Esophagus squamous epithelium (tissue), 5 donors: ENCODE measurements at places on chromosomes 1 and 21.

GRCh38 chr1:15172405-15173259 is 19.1 kb downstream of the TMEM51 start:
- H3K4me1 ChIP-seq, result peaks cover 22% of the 10 kb centered on the region
- no peaks in the 10 kb centered on the region for H3K27me3 ChIP-seq
- peak overlapping the region; percentile 66 for H3K27ac ChIP-seq
- H3K36me3 ChIP-seq, result no peaks in the 10 kb centered on the region
- no peak for DNase-seq

- no peaks in the 10 kb centered on the region for H3K4me1 ChIP-seq
- no peak overlapping the region for H3K4me3 ChIP-seq
- H3K27me3 ChIP-seq, result no peaks in the 10 kb centered on the region
- H3K36me3 ChIP-seq, result no peaks in the 10 kb centered on the region
These were observed 474.5 kb downstream of the DSCAM start for GRCh38 chr21:40372506-40372905.

- no peak overlapping the region for H3K4me3 ChIP-seq
- H3K27me3 ChIP-seq, result no peaks in the 10 kb centered on the region
- H3K4me1 ChIP-seq, result no peaks in the 10 kb centered on the region
- no peaks in the 10 kb centered on the region for H3K36me3 ChIP-seq
- DNase-seq, result no peak
- no peak overlapping the region for H3K27ac ChIP-seq
These were observed 13.0 kb downstream of the CCDC190 start for GRCh38 chr1:162847839-162848453.

GRCh38 chr1:67570486-67571143 is 114.4 kb upstream of the GADD45A start:
- no peaks in the 10 kb centered on the region for H3K27me3 ChIP-seq
- DNase-seq, result no peak
- peaks cover 33% of the 10 kb centered on the region for H3K4me1 ChIP-seq
- H3K36me3 ChIP-seq, result no peaks in the 10 kb centered on the region
- peak overlapping the region; percentile 27 for H3K27ac ChIP-seq
- H3K4me3 ChIP-seq, result no peak overlapping the region

DNA sequence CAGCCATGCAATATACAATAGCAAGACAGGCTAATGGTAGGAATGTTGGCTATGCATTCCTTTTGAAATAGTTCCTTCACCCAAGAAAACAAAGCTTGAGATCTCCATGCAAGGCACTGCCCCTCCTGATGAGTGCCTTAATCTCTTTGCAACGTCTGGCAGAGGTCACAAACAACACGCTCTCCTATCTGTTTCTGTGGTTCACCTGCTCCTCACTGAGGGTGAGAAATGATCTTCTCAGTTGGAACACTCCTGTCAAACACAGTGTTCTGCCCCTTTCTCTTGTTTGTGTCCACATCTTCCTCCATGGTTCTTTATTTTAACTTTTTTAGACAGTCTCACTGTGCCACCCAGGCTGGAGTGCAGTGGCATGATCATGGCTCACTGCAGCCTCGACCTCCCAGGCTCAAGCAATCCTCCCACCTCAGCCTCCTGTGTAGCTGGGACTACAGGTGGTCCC is 21.2 kb upstream of the XPR1 start:
- no peak for DNase-seq
- H3K36me3 ChIP-seq, result no peaks in the 10 kb centered on the region
- peaks cover 36% of the 10 kb centered on the region for H3K4me1 ChIP-seq
- H3K4me3 ChIP-seq, result no peak overlapping the region
- no peaks in the 10 kb centered on the region for H3K27me3 ChIP-seq

GRCh38 chr1:7334475-7335035 is 436.5 kb upstream of the VAMP3 start:
- no peak for DNase-seq
- no peaks in the 10 kb centered on the region for H3K36me3 ChIP-seq
- no peak overlapping the region for H3K4me3 ChIP-seq
- no peaks in the 10 kb centered on the region for H3K27me3 ChIP-seq

DNA sequence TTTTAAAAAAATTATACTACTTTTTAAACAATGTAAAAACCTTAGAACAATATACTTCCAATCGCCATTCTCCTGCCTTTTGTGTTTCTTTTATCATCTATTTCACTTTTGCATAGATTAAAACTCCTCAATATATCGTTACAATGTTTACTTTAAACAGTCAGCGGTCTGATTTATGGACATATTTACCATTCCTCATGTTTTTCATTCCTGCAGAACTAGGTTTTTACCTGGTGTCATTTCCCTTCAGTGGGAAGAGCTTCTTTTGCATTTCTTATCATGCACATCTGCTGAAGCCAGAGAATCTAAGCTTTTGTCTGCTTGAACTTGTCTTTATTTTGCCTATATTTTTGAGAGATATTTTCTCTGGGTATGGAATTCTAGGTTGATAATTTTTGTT is 277.4 kb upstream of the PLXNA2 start:
- H3K4me3 ChIP-seq, result no peak overlapping the region
- H3K4me1 ChIP-seq, result no peaks in the 10 kb centered on the region
- no peaks in the 10 kb centered on the region for H3K36me3 ChIP-seq

DNA sequence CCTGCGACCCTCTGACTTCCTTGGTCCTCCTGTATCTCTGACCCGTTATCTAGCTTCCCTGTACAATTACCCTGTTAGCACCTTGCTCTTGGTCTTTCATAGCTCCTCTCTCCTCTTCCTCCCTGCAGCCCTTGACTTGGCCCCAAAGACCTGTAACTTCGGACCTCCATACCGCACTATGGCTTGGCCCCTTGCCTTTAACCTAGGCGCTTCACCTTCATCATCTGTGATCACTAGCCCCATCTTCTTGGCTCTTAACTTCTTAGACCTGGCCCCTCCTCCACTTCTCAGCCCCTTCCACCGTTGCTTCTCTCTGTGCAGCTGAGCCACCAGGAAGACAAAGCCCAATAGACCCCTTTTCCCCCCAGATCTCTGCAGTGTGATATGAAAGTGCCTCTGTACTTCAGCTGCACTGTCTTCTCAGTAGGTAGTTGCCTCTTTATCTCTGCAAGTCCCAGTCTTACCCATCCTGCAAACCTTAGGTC is 740 bp downstream of the ZNF691 start:
- no peaks in the 10 kb centered on the region for H3K27me3 ChIP-seq
- peaks cover 48% of the 10 kb centered on the region for H3K36me3 ChIP-seq
- H3K4me1 ChIP-seq, result peaks cover 24% of the 10 kb centered on the region
- peak overlapping the region; percentile 87 for H3K4me3 ChIP-seq
- H3K27ac ChIP-seq, result peak overlapping the region; percentile 87
- DNase-seq, result no peak

- H3K4me3 ChIP-seq, result no peak overlapping the region
- DNase-seq, result no peak
- no peak overlapping the region for H3K27ac ChIP-seq
- no peaks in the 10 kb centered on the region for H3K27me3 ChIP-seq
These were observed 71.5 kb downstream of the MIS18A start for GRCh38 chr21:32207406-32207716.

DNA sequence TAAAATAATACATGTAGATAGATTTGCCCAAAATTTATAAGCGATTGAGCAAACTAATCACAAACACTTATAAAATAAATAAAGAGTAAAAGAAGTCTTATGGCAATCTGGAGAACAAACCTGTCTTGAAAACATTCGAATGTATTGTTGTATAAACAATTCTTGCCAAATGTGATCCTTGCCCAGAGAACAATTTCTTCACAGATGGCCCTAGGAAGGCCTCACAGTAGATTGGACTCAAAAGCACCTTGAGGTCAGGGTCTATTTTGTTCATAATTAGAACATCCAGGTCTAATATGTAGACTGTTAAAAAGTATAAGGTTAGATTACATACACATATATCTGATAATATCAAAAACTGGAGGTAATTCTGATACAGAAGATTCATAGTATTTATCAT is 202.4 kb downstream of the KCNT2 start:
- no peaks in the 10 kb centered on the region for H3K4me1 ChIP-seq
- DNase-seq, result no peak
- H3K4me3 ChIP-seq, result no peak overlapping the region

- no peaks in the 10 kb centered on the region for H3K4me1 ChIP-seq
- H3K36me3 ChIP-seq, result no peaks in the 10 kb centered on the region
- no peak overlapping the region for H3K4me3 ChIP-seq
- peaks cover 62% of the 10 kb centered on the region for H3K27me3 ChIP-seq
- no peak overlapping the region for H3K27ac ChIP-seq
These were observed 73.3 kb upstream of the KLHDC7A start for GRCh38 chr1:18407166-18408045.

DNA sequence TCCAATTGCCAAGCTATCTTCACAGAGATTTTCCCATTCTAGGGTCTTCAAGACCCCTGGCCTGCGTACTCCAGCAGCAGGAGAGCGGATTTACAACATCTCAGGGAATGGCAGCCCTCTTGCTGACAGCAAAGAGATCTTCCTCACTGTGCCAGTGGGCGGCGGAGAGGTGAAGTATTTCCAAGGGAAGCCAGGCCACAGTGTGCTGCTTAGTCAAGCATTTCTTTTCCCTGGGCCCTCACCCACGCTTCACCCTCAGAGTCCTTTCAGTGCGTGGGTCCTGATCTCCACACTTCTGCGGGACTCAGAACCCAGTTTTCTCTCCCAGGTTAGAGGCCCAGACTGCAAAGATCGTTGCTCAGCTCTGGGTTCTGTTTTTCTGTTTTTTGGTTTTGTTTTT is 13.1 kb downstream of the CDCA8 start:
- H3K27ac ChIP-seq, result no peak overlapping the region
- peaks cover 90% of the 10 kb centered on the region for H3K36me3 ChIP-seq
- DNase-seq, result no peak
- H3K4me3 ChIP-seq, result no peak overlapping the region
- no peaks in the 10 kb centered on the region for H3K27me3 ChIP-seq
- no peaks in the 10 kb centered on the region for H3K4me1 ChIP-seq

GRCh38 chr1:172781513-172782140 is 122.7 kb downstream of the FASLG start:
- no peaks in the 10 kb centered on the region for H3K36me3 ChIP-seq
- no peak overlapping the region for H3K4me3 ChIP-seq
- H3K4me1 ChIP-seq, result no peaks in the 10 kb centered on the region
- no peak overlapping the region for H3K27ac ChIP-seq
- H3K27me3 ChIP-seq, result no peaks in the 10 kb centered on the region

DNA sequence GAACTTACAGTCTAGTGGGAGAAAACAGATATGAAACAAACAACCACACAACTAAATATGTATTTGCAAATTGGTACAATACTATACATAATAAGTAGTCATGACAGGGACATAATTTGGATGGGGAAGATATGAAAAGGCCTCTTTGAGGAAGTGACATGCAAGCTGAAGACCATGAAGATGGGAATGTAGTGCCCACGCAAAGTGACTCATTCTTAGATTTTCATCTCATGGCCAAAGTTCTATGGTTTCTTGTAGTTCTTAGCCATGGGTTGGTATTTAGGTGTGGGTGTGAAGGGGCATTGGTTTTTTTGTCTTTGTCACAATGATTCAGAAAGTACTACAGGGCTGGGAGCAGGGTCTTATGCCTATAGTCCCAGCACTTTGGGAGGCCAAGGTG is 105.4 kb upstream of the FAM78B start:
- no peak for DNase-seq
- no peaks in the 10 kb centered on the region for H3K4me1 ChIP-seq
- no peak overlapping the region for H3K27ac ChIP-seq
- H3K27me3 ChIP-seq, result no peaks in the 10 kb centered on the region
- H3K36me3 ChIP-seq, result no peaks in the 10 kb centered on the region

DNA sequence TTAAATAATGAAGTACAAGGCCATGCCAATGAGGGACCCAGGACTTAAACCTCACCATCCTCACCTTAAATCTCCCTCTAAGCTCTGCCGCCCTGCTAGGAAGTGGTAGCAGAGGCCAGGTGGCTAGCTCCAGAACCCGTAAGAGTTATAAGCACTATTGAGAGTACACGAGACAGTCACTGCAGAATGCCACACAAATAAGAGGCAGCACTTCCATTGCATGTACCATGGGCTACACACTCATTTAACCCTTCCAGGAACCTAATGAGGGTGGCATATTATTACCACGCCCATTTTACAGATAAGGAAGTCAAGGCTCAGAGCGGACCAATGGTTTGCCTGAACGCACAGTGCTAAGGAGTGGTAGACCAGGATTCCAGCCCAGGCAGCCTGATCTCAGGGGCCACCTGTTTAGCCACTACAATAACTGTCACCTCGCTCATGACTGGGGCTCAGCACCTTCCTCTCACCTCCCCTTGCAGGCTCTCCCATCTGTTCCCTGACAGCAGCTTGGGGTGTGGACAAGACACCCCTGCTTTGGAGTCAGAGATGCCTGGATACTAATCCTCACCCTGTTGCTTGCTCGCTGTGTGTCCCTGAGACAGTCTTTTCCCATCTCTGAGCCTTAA is 54.8 kb upstream of the ID3 start:
- no peak overlapping the region for H3K4me3 ChIP-seq
- no peak for DNase-seq
- no peaks in the 10 kb centered on the region for H3K27me3 ChIP-seq
- no peaks in the 10 kb centered on the region for H3K4me1 ChIP-seq
- H3K36me3 ChIP-seq, result no peaks in the 10 kb centered on the region

DNA sequence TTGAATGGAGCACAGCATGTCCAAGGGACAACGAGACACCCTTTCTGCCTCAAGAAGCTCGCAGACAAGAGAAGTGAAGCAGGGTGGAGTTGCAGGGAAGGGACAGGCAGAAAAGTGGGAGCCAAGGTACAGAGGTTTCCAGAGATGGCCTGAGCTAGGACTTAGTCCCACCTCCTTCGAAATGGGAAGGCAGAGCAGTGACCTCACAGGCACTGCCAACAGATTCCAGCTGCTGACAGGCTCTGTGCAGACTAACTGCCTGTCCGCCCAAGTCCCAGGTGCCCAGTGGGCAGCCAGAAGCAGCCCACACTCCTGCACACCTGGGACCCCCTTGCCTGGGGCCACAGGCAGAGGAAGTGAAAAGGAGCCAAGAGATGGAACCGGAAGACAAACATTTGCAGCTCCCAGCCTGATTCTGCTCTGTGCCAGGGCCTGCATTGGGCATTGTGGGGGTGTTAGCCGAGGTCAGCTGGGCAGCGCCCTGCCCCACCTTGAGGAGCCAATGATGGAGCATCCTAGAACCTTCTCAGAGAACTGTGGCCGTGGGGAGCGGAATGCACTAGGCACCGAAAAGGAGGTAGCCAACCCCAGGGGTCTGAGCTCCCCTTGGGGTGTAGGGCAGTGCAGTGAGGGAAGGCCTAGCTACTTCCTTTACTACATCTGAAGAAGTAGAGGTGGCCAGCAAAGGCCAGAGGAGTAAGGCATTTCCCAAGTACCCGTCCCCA is 27.5 kb upstream of the RSPO1 start:
- H3K27me3 ChIP-seq, result no peaks in the 10 kb centered on the region
- no peaks in the 10 kb centered on the region for H3K36me3 ChIP-seq
- no peak overlapping the region for H3K4me3 ChIP-seq
- DNase-seq, result no peak
